ENCODE measurements at places on chromosomes 2 and 18.

DNA sequence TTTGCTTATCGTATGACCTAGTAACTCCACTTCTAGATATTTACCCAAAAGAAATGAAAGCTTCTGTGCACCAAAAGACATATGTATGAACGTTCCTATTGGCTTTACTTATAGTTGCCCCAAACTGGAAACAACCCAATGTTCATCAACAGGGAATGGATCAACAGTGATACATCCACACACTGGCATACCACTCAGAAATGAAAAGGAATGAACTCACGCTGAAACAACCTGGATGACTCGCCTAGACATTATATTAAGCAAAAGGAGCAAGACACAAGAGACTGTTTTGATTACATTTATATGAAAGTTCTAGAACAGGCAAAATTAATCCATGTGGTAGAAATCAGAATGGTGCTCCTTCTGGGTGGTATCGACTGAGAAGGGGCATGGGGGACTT is 18.9 kb downstream of the ADRA2B start:
- no peak overlapping the region for H3K4me3 ChIP-seq
- H3K27ac ChIP-seq: no peak overlapping the region
- H3K27me3 ChIP-seq: no peaks in the 10 kb centered on the region
- H3K4me1 ChIP-seq: no peaks in the 10 kb centered on the region
- DNase-seq: no peak
- H3K36me3 ChIP-seq: no peaks in the 10 kb centered on the region

- no peak overlapping the region for H3K27ac ChIP-seq
- H3K4me3 ChIP-seq: no peak overlapping the region
- no peak for DNase-seq
- no peaks in the 10 kb centered on the region for H3K4me1 ChIP-seq
Observed at GRCh38 chr2:145289946-145290345, 770.0 kb upstream of the ZEB2 start.

GRCh38 chr2:176490061-176490861 is 221.0 kb downstream of the MTX2 start:
- no peak overlapping the region for H3K27ac ChIP-seq

GRCh38 chr2:217337771-217338170 is 477.9 kb upstream of the TNP1 start:
- no peak for DNase-seq
- no peaks in the 10 kb centered on the region for H3K4me1 ChIP-seq
- no peaks in the 10 kb centered on the region for H3K27me3 ChIP-seq
- H3K36me3 ChIP-seq: no peaks in the 10 kb centered on the region
- H3K4me3 ChIP-seq: no peak overlapping the region

DNA sequence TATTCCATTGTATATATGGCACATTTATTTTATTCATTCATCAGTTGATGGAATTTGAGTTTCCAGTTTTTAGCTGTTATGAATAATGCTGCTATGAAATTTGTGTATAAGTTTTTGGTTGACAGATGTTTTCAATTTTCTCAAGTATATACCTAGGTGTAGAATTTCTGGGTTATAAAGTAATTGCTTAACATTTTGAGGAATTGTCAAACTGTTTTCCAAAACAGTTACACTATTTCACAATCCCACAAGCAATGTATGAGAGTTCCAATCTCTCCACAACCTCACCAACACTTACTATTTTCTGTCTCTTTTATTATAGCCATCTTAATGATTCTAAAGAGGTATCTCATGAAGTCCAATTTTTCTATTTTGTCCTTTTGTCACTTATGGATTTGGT is 12.5 kb upstream of the WDSUB1 start:
- no peak for DNase-seq
- no peaks in the 10 kb centered on the region for H3K27me3 ChIP-seq
- H3K4me3 ChIP-seq: no peak overlapping the region
- no peaks in the 10 kb centered on the region for H3K36me3 ChIP-seq
- H3K4me1 ChIP-seq: no peaks in the 10 kb centered on the region

GRCh38 chr2:107276034-107276433 is 390.1 kb upstream of the ST6GAL2 start:
- H3K4me3 ChIP-seq: no peak overlapping the region
- H3K27me3 ChIP-seq: no peaks in the 10 kb centered on the region
- DNase-seq: no peak
- no peaks in the 10 kb centered on the region for H3K36me3 ChIP-seq
- no peaks in the 10 kb centered on the region for H3K4me1 ChIP-seq
- H3K27ac ChIP-seq: no peak overlapping the region

Measured in effector memory CD4-positive, alpha-beta T cell (primary cell).